Activated naive CD4-positive, alpha-beta T cell treated with anti-CD3 and anti-CD28 coated beads, Interleukin-2, amount 50 U/mL, for 72 hours (primary cell): ENCODE measurements at places on chromosomes 1 and 21. TPM values are rescaled to one million over a fixed set of nuclear protein-coding genes. Genes with fewer than 3 reads are reported as not detected.

- no peak for DNase-seq
Measured at GRCh38 chr1:2242814-2243725, 15.0 kb downstream of the SKI start.

- no peak for DNase-seq
Measured at GRCh38 chr21:44298301-44298700, 1.6 kb upstream of the PFKL start.

DNA sequence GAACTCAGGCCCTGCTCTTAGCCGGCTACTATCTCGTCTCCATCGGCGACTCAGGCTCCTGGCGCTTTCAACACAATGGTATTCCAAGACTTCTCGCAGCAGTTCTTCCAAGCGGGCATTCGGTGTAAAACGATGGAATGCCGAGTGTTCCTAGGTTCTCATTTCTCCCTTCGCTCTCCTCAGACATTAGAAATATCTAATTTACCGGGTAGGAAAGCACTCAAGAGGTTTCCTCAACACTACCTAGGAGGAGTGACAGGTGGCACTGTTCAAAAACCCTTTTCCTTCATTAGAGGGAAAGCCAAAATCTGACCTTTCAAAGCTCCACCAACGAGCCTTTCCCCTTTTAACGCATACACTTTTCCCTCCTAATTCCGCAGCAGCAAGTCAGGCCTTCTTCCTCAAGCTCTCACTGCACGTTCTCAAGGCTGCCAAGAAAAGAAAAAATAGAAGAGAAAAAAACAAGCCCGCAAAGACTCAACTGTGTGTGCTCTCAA lies 601 bp downstream of the UBE2G2 start:
- DNase-seq, result no peak

- DNase-seq, result no peak
Measured at GRCh38 chr1:96581772-96582171, 139.8 kb upstream of the PTBP2 start.

DNA sequence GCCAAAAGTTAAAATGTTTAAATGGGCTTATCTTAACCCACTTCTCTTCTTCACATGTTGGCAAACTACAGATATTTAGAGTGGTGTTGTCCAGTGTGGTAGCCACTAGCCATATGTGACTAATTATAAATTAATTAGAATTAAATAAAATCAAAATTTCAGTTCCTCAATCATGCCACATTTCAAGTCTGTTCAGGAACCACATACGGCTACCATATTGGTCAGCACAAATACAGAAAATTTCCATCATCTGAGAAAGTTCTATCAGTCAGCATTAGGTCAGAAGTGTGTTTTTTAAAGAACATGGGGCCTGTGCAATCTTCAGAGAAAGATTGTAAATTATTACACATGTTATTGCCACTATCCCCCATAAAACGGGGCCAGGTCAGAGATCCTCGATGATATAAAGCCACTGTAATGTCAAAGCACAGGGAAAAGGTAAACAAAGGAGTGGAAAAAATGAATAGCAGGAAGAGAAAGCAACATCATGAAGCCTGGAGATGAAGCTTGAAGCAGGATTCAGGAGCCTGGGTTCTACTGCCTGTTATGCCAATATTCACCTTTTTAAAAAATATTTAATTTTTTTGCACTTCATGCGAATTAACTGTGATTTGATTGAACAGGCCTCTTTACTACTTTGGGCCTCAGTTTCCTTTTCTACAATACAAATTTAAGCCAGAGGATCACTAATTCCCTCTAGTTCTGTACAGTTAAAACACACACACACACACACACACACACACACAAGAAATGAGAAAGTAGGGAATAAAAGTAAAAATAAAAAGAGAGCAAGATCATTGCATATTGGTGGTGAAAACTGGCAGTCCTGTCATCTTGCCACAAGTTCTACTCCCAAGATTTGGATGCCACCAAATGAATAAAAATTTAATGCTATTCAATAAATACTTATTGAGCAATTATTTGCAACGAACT lies 2.3 kb downstream of the RSBN1 start:
- DNase-seq, result no peak

GRCh38 chr1:89719502-89720306 lies 86.8 kb downstream of the LRRC8C start:
- DNase-seq, result no peak

GRCh38 chr1:171817511-171818265 lies 23.6 kb upstream of the DNM3 start:
- DNase-seq, result peak; percentile 55

- DNase-seq, result no peak
Measured at GRCh38 chr1:220432408-220432807, 95.5 kb upstream of the MARK1 start.

- DNase-seq, result no peak
Measured at GRCh38 chr21:42225571-42226155, 6.7 kb downstream of the ABCG1 start.

DNA sequence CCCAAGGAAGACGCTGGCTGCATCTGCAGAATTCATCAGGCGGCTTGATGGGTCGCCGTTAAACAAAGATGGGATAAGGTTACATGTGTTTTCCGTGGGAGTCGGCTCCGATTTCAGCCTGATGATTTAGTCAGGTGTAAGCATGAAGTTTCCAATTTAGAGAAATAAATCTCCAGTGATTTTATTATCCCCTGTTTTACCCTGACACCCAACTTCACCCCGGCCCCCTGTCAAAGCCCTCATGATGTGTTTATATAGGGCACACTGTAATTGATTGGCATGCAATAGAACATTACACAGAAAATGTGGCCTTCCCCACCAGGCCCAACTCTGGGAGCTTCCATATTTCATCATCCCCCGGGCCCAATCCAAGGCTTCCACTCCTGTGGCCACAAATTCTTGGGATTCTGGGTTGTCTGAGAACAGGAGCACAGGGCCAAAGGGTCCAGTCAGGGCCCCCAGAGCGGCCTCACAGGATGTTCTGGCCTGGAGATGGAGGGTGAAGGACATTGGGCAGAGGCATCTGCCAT lies 72.5 kb downstream of the FOXD2 start:
- DNase-seq, result no peak

GRCh38 chr1:23470282-23471070 lies 13.5 kb downstream of the ASAP3 start:
- no peak for DNase-seq

DNA sequence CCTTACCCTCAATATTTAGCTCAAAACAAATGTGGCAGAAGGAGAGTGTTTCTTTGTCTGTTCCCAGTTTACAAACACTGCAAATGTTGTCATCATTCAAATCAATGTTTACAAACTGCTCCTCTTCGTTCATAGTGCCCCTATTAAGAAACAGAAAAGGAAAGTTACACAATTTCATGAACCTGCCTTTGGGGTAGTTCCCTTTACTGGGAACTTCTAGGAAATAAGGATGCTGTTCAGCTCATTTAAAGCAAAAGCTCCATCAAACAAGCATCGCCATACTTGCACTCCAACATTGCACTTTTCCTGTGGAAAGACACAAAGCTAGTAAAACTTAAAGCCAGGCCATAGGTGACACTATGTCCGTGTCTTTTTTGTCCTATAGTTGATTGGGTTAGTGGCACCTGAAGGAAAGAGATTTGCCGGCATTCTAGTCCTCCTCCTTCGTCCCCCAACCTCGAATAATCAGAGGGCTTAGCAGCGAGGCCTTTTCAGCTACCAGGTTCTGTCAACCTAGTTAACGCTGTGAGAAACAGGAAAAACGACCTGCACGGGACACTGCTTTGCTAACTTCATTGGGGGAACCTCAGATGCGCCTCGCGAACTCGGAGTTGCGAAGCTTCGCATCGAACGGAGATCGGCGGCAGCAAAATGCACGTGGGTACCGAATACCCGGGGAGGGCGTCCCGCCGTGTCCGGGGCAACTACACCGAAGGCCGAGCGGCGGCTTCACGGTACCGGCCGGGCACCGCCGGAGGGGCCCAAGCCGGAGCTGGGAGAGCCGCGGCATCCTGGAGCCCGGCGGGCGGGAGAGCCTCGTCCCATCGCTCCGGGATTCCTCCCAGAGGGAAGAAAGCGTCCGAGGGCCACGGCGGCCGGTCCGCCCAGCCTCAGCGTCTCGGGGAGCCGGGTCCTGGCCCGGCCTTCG lies 706 bp downstream of the C21orf91 start:
- DNase-seq, result peak; percentile 68

GRCh38 chr21:36545776-36546511 lies 66.0 kb upstream of the CLDN14 start:
- no peak for DNase-seq

DNA sequence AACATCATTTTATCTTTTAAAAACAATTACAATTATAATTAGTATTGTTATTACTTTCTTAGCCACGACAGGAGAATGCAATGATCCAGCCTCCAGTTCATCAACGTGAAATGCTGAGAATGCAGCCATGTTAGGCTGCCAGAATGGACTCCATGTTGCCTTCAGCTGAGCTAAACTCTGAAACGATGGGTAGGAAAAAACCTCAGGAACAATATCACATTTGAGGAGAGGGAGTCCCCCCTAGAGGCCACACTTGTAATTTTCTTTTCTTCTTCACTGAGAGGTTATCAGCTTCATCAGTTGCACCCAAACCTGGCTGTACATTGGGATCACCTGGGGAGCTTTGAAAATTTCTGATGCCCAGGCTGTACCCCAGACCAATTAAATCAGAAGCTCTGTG lies 34.6 kb upstream of the DNAH14 start:
- no peak for DNase-seq

DNA sequence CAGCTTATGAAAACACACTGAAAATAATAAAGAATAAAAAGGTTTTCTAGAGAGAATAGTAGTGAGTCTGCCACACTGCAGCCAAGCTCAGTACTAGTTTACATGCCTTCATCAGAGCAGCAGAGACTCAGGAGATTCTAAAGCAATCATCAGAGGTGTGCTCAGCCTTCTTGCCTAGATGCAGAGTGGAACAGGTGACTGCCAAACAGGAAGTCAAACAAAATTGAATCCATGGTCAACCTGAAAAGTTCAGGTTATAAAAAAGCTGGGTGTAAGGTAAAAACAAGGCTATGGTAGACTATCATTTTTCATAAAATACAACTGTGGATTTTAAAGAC lies 165.3 kb upstream of the C1orf105 start:
- no peak for DNase-seq

- DNase-seq, result no peak
Measured at GRCh38 chr1:11704194-11704529, 12.7 kb downstream of the DRAXIN start.

- DNase-seq, result no peak
Measured at GRCh38 chr21:40835184-40835694, 11.7 kb downstream of the DSCAM start.

DNA sequence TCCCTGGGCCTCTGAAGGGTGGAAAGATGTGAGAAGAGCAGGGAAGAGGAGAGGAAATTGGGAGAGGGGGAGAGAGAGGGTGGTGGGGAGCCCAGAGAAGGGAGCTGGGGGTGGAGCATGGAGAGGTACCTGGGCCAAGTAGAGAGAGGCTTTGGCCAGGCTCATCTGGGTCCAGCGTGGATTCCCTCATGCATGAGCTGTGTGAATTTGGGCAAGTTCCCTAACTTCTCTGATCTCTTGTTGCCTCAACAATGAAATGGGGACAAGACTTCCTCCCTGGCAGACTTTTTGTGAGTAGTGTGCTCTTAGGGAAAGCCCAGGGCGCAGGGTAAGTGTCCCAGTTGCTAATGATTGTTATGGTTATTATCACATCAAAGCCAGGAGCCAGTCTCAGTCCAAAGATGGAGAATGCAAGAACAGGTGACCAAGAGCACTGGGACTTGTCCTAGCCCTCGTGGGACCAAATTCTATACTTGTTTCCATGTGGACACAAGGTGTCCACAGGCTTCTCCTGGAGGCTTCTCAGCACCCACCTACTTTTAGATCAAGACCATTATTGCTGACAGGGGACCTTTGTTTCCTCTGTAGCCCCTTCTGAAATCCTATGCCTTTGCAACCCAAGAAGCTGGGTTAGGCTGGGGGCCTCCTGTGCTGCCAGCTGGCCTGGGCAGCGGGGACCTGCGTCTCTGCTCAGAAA lies 13.9 kb downstream of the IL6R start:
- no peak for DNase-seq

GRCh38 chr1:204191456-204191855 lies 4.8 kb downstream of the KISS1 start:
- no peak for DNase-seq

- DNase-seq, result no peak
Measured at GRCh38 chr1:106721790-106722189, 334.7 kb upstream of the PRMT6 start.

DNA sequence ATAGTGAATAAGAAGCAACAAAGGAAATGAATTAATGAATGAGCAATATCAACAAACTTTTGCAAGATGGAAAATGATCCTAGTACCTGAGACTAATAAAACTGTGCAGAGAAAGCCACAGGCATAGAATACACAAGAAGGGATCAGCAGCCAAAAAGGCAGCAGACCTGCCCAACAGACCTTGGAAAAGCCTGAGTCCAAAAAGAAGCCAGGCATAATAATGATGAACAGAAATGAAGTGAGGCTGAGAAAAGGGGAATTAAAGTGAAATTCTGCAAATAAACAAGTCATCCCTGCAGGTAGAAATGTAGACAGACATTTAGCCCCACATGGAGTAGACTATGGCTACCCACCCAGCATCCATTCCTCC lies 10.3 kb upstream of the PHTF1 start:
- no peak for DNase-seq

DNA sequence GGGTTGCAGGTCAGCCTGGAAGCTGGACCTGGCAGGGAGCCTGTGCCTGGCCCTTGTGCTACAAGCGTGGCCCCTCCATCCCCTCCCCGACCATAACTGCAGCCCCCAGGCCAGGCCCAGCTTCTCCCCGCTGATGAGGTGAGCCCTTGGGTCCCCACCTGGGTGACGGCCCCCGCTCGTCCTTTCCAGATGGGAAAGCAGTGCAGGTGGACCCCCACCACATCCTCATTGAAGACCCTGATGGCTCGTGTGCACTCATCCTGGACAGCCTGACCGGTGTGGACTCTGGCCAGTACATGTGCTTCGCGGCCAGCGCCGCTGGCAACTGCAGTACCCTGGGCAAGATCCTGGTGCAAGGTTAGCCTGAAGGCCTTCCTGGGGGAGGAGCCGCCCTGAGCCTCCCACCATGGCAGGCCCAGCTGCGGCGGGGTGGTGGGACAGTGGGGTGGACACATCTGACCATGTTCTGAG lies 56.9 kb downstream of the TRIM11 start:
- DNase-seq, result no peak

Gene MYBPHL
- not detected for total RNA-seq

Gene SYNC
- total RNA-seq, result not detected

Gene BCAN
- total RNA-seq, result not detected

Gene LRRC39
- total RNA-seq, result 0.70 TPM

Gene SPRR2G
- not detected for total RNA-seq

Gene LCE1E
- not detected for total RNA-seq

Gene OR2L2
- 0.14 TPM for total RNA-seq

Gene GBP2
- total RNA-seq, result 279 TPM

Gene OR6K3
- total RNA-seq, result not detected

Gene HIVEP3
- 13.3 TPM for total RNA-seq

Gene SAMSN1
- 89.4 TPM for total RNA-seq

Gene ZNHIT6
- 9.2 TPM for total RNA-seq

Gene KLF17
- total RNA-seq, result not detected
